ENCODE measurements at places on chromosomes 1 and 21.
A peak's percentile ranks its signal among the peaks of the same experiment; 100 is the strongest.

DNA sequence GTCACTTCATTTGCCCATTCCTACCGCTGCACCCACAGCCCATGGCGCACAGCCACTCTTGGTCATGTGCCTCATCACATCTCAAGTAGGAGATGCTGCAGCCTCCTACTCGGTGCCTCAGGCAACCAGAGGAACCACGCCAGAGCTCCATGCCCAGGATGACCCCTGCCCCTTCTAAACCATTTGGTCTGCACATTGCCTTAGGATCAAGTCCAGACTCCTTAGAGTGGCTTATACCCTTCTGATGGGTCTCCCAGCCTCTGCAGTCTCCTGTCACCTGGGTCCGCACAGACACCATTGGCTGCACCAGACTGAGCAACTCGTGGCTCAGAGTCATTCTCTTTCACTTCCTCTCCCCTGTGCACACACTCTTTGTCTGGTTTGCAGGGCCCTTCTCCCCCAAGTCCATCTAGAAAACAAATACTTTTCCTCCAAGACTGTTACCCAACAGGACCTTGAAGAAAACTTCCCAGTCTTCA is 2.2 kb upstream of the ADORA3 start:
- H3K36me3 ChIP-seq: peaks cover 5% of the 10 kb centered on the region
- H3K27ac ChIP-seq: no peak overlapping the region
- H3K27me3 ChIP-seq: peaks cover 5% of the 10 kb centered on the region
- peaks cover 8% of the 10 kb centered on the region for H3K4me1 ChIP-seq
- no peak overlapping the region for H3K4me3 ChIP-seq
- no peak for DNase-seq

DNA sequence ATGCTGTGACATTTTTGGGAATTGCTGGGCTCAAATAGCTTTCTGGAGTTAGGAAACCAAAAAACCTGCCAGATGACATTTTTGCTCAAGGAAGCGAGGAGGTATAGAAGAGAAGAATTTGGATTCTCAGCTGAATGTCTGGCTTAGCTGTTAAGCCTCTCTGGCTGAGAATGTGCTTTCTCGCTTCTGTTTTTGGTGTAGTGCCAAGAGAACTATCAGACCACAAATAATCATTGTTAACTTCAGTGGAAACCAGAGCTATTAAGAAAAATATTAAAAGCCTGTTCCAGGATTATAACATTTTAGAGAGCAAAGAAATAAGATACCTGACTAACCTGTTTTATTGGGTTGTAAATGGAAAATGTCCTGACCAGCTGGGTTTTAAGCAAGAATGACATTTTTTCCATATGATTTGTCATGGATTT is 39.5 kb upstream of the DIPK1A start:
- peaks cover 17% of the 10 kb centered on the region for H3K4me1 ChIP-seq
- peaks cover 14% of the 10 kb centered on the region for H3K27me3 ChIP-seq
- no peaks in the 10 kb centered on the region for H3K36me3 ChIP-seq
- DNase-seq: no peak
- H3K27ac ChIP-seq: no peak overlapping the region

GRCh38 chr1:64940025-64940424 is 26.3 kb downstream of the JAK1 start:
- H3K27me3 ChIP-seq: no peaks in the 10 kb centered on the region
- H3K27ac ChIP-seq: no peak overlapping the region
- no peak overlapping the region for H3K4me3 ChIP-seq

DNA sequence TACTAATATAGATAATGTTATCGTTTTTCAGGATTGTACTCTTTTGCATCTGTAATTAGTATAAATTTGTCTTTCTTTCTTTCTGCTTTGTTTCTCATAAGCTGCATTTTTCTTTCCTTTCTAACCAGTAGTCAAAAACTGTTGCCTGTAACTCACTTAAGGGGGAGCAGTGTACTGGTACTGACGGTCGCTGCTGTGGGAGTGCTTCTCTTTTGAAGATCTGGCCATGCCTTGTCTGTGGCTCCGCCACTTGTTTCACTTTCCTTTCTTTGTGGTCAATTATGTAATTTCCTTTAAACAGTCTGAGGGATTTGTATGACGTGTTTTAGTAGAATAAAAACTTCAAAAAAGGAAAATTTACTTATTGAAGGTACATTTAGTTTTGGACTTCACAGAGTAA is 37.0 kb downstream of the MIA3 start:
- H3K27me3 ChIP-seq: no peaks in the 10 kb centered on the region
- H3K27ac ChIP-seq: no peak overlapping the region
- no peaks in the 10 kb centered on the region for H3K4me1 ChIP-seq
- H3K4me3 ChIP-seq: no peak overlapping the region
- DNase-seq: no peak

DNA sequence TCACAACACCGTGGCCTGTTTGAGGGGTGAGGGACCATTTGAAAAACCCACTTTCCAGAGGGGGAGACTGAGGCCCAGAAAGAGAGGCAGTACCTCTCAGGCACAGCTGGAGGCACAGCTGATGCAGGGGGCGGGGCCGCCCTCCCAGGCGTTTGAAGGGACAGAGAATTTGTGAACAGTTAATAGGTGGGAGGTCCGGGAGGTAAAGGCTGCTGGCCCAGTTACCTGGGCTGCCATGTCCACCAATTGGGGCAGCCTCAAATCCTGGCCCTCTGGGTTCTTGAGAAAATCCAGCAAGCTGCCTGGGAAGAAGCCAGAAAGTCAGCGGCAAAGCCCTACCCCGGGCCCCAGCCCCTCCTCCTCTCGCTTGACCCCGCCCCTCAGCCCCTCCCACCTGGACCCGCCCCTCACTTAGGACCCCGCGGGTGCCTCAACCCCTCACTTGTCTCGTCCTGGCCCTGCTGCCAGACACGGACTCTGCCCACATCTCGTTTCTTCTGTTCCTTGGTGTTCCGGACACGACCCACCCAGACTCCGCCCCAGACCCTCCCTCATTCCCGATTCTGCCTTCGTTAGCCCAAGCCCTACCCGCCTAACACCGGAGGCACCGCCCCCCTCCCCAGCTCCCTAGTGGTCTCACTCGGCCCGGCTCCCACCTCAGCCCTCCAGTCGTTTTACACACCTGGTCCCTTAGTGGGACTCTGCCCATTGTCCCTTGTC is 10.8 kb upstream of the AHDC1 start:
- H3K4me1 ChIP-seq: no peaks in the 10 kb centered on the region
- peaks cover 43% of the 10 kb centered on the region for H3K27me3 ChIP-seq

DNA sequence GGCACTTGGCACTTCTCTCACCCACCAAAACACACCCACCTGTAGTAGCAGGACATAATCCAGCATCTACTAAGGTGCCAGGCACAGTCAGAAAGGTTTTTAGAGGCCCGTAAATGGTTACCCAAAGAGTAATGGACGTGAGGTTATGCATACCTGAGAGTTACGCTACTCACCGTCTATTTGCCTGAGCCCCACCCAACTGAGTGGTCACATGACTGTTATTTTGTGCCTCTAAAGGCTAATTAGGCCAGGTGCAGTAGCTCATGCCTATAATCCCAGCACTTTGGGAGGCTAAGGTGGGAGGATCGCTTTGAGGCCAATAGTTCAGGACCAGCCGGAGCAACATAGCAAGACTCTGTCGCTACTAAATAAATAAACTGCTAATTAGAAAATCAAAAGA is 11.0 kb downstream of the LMX1A start:
- no peak overlapping the region for H3K27ac ChIP-seq
- no peaks in the 10 kb centered on the region for H3K36me3 ChIP-seq
- H3K4me1 ChIP-seq: no peaks in the 10 kb centered on the region
- H3K27me3 ChIP-seq: peaks cover 100% of the 10 kb centered on the region
- DNase-seq: no peak
- H3K4me3 ChIP-seq: no peak overlapping the region

GRCh38 chr1:238589843-238590435 is 699.2 kb upstream of the ZP4 start:
- no peak for DNase-seq
- H3K4me3 ChIP-seq: no peak overlapping the region
- H3K27ac ChIP-seq: no peak overlapping the region
- H3K27me3 ChIP-seq: no peaks in the 10 kb centered on the region

DNA sequence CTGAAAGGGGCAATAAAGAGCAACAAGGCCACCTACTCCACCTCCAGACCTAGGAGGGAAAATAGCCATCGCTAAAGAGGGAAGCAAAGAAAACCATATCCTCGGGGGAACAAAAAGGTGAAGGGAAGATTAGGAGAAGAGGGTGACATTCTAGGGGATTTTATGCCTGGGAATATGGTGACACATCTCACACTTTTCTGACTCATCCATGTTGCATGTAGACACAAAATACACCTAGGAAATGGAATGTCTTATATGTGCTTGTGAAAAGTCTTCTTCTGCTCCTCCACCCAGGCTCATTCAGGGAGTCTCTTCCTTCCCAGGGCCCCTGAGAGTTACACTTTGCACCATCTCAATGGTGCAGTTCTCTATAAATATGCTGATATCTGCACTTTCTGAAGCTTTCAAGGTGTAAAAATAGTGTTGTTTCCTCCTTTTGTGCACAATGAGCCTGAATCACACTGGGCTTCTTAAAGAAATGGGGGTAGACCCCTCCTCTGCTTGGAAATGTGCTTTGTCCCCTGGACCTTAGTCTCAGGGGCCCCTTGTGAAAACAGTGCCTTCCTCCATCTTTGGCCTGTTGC is 195.9 kb downstream of the CYYR1 start:
- H3K36me3 ChIP-seq: no peaks in the 10 kb centered on the region
- no peaks in the 10 kb centered on the region for H3K4me1 ChIP-seq
- no peak overlapping the region for H3K4me3 ChIP-seq

DNA sequence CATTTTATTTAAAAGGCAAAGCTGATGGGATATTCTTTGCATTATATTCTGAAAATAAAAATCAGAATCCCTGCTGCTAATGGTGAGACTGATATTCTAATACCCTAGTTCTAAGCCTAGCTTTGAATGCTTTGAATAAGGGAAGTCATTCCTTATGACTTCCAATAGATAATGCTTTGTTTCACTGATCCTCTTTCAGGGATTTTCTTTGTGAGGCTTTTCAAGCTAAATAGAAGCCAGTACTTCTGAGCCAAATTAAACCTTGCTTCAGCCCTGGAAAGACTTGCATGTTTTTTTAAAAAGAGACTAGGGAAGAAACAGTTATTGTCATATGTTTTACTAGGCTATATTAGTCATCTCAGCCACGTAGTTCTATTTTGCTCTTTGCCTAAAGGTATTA is 68.5 kb upstream of the CACYBP start:
- peaks cover under 1% of the 10 kb centered on the region for H3K36me3 ChIP-seq
- H3K27ac ChIP-seq: no peak overlapping the region
- no peak overlapping the region for H3K4me3 ChIP-seq

DNA sequence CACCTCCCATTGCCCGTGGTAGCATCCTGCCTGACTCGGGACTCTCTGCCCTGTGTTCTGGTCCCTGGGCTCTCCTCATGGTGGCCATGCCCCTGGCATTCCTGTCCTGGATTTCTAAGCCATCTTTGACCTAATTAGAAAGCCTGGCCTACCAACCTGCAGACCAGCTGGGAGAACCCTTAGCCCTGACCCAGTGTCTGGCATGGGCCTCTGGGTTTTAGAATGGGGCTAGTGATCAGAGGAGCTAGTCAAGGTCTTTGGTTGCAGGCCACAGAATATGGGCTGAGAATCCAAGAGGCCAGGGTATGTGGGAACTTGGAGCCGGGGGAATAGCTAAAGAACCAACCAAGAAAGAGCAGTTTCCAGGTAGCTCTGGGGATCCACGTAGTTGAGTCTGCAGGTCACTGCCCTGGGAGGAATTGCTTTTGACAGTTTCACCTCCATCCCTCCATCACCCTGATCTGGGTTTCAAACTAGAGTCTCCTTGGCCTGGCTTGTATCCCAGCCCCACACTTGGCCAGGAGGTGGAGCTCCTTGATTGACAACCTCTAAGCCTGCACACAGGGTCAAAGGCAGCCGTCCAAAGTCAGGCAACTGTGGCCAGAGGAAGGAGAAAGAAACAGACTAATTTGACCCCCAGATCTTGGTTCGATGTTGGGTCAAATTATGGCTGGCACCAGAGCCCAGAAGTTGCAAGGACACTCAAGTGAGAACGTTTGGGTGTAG is 54.7 kb upstream of the ABCG1 start:
- no peaks in the 10 kb centered on the region for H3K4me1 ChIP-seq
- H3K4me3 ChIP-seq: no peak overlapping the region
- H3K36me3 ChIP-seq: no peaks in the 10 kb centered on the region
- no peak overlapping the region for H3K27ac ChIP-seq
- DNase-seq: peak; percentile 48
- peaks cover 7% of the 10 kb centered on the region for H3K27me3 ChIP-seq

DNA sequence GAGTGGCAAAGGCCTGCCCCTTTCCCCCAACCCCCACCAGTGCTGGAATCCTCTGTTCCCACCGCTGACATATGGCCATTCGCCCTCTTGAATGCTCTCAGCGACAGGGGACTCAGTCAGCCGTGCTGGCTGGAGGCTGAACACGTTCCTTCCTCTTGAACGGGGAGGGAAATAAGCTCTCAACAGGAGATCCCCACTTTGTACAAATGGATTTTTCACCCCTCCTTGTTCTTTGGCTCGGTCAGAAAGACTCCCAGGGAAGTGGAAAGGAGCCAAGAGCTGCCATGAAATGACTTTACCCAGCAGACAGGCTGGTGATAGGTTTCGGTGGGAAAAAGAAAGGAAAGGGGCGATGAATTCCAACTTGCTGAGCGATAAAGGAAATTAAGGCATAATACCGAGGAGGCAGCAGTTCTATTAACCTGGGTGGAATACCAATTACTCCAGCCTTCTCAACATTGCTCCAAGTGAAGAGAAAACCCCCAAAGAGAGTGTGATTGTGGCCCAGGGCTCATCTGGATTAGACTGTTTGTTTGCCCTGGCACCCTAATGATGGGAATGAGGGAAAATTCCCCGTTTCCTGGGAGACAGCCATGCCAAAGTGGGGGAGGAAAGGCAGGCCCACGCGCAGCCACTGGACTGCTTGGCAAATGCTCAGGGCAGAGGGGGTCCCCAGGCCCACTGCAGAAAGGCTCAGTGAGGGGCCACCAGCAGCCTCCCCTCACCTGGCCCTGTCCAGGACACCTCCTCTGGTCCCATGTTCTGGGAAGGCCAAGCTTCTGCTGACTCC is 23.9 kb downstream of the LRP8 start:
- no peak overlapping the region for H3K4me3 ChIP-seq
- no peaks in the 10 kb centered on the region for H3K27me3 ChIP-seq
- H3K4me1 ChIP-seq: peaks cover 7% of the 10 kb centered on the region
- H3K36me3 ChIP-seq: no peaks in the 10 kb centered on the region
- no peak for DNase-seq

GRCh38 chr1:44932151-44932550 is 54.2 kb downstream of the EIF2B3 start:
- H3K27me3 ChIP-seq: no peaks in the 10 kb centered on the region
- H3K4me3 ChIP-seq: no peak overlapping the region
- H3K4me1 ChIP-seq: no peaks in the 10 kb centered on the region
- DNase-seq: no peak
- no peaks in the 10 kb centered on the region for H3K36me3 ChIP-seq
- no peak overlapping the region for H3K27ac ChIP-seq
